ENCODE measurements at places on chromosomes 5 and 9.

DNA sequence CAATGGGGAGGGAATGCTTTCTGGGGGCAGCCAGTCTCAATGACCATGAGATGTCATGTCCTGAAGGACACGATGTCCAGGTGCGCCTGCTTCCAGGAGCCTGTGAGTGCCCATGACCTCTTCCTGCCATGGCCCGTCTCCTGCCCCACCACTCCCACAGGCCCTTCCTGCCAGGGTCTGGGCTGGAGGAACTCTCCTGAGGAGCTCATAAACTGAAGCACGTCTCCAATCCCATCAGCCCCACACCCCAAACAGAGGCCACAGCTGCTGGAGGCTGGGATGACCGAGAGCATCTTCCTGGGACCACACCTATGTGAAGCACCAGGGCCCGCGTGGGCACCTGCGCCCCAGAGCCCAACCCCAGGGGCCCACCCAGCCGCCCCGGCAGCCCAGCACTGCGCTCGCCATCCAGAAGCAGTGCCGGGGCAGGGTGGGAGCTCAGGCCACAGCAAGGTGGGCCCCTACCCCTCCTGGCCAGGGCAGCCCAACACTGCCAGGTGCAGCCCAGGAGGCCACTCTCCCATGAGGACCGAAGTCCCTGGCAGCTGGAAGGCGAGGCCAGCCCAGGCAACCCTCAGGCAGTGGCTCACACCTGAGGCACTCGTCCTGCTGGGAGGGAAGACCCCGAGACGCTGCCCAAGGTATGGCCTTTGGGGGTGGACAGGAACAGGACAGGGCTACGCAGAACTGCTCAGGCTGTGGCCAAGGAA, 53.9 kb upstream of the UBAC1 start:
- no peak for DNase-seq

DNA sequence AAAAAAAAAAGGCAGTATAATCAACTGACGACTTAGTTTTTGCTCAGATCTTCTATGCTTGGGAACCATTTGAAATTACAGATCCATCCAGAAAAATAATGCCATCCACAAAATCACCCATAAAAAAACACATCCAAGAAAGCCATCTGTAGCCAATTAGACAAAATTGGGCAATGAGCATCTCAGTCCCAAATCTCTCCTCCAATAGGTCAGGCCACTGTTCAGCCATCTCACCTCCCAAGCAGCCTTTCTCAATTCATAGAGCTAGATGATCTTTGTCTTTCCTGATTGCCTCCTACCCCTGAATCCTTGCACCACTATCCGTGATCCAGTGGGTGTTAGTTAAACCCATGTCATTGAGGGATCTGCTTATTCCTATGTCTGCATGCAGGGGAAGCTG, 139.6 kb downstream of the SCAMP1 start:
- DNase-seq: no peak

- DNase-seq: no peak
Observed at GRCh38 chr5:159933531-159934485, 17.5 kb downstream of the ADRA1B start.

DNA sequence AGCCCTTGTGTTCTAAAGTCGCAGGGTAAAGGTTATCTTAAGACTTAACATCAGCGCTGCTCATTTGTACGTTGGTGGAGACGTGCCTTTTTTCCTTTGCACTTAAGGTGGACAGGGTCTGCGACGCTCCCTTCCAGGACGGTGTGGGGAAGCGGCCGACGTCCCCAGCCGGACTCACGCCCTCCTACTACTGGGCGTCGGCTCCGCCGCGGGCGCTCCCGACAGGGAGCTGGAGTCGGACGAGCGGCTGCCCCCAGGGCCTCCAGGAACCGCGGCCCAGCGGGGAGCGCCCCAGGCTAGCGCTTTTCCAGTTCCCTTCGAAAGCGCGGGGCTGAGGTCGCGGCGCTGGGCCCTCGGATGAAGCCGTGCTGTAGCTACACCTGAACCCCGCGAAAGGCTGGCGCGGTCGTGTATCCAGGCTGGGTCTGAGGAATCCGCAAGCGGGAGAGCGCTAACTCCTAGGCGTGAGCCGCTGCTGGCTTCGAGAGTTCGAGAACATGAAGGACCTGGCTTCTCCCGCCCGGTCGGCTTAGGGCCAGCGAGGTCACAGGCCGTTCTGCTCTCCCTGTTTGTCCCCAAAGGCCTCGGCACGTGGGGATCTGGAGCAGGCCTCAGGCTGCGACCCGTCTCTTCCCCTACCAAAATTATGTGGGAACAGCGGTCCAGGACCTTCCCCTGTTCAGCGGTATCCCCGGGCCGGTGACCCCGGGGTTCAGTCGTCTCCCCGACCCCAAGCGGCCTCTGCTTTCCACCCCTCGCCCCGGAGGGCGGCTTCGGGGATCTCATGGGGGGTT, 3.8 kb upstream of the DMRT3 start:
- no peak for DNase-seq

GRCh38 chr5:378301-378891, 56.9 kb downstream of the AHRR start:
- DNase-seq: peak; percentile 49

GRCh38 chr5:95424526-95424925, 33.4 kb downstream of the FAM81B start:
- no peak for DNase-seq

DNA sequence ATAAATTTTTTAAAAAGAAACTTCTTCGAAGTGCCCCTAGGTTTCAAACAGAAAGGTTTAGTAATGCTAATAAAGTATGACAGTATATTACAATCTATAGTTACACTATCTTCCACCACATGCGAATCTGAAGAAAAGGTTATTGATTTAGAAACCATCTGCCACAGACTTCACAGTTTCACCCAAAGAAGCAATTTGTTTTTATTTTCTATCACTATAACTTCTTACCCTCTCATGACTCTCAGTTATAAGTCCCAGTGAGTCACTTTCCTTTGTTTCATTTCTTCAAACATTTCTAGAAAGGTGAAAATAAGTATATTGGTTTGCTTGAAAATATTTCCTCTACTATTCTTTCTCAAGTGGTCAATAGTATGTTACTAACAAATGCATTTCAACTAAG, 93.6 kb downstream of the MCTP1 start:
- DNase-seq: no peak

GRCh38 chr5:81835814-81836367, 85.0 kb upstream of the SSBP2 start:
- no peak for DNase-seq

DNA sequence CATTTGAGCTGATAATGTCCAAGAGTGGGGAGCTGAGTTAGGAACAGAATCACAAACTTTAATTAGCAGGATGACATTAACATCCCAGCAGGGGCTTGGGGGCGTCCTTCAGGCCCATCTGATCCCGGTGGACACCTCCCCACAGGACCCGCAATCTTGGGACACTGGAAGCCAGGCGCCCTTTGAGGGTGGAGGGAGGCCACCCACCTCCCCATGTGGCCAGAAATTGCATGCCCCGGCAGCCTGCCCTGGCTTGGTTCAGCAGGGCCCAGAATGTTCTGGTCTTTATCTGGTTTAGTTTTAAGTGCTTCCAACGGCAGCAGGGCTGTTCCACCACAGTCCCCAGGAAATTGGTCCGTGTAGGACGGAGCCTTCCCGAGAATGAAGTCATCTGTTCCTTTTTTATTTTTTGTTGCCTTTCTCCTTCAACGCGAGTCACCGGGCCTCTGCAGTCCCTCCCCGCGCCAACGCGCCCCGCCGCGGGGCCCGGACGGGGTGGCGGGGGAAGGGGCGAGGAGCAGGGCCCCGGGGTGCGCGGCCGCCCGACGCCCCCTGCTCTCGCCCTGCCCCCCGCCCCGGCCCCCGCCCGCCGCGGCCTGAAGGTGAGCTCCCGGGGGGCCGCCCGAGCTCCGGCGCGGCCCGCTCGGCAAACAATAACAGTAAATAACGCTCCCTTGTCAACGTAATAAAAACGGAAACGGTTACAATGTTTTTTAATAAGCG, 207.9 kb downstream of the C9orf50 start:
- peak; percentile 94 for DNase-seq

DNA sequence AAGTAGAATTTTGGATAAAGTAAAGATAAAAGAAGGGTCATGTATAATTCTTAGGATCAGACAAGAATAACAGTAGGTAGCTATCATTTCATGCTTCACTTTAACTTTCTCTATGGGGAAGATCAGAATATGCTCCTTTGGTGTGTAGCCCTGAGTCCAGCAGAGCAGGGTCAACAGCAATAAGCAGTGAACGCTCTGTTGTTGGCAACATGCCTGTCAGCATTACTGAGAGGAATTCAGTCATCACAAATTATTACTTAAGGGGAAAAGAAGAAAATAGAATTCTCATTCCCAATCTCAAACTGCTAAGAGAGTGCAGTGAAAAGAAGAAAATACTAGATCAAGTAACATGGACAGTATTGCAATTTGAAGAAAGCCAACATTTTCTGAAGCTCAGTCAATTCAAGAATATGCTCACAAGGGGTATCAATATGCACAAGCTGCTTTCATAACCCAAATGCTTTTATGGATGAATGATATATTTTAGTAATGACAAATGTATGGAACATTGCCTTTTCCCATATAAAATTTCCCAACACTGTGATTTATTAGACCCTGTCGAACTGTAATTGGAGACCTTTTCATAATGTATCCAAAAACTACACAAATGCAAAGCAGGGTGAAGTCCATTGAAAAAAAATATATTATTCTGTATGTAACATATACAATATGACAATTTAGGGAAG, 1359.4 kb downstream of the EFNA5 start:
- no peak for DNase-seq

GRCh38 chr5:74042559-74042958, 416.6 kb downstream of the ARHGEF28 start:
- no peak for DNase-seq

DNA sequence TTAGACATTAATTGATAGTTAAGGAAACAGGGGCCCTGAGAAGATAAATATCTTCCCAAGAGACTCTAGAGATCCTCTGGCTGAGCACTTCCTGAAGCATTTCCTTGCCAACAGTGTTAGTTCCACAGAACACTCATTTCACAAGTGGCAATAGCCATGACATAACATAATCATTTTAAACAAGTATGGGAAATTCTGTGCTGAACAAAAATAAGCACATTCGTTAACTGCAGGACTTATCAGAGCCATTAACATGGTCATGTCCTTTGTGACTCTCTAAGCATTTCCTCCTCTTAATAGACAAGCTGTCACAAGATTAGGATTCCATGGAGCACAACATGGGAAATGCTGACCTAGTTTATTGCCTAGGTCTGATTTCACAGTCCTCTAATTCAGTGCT, 184.9 kb downstream of the SNX18 start:
- no peak for DNase-seq

DNA sequence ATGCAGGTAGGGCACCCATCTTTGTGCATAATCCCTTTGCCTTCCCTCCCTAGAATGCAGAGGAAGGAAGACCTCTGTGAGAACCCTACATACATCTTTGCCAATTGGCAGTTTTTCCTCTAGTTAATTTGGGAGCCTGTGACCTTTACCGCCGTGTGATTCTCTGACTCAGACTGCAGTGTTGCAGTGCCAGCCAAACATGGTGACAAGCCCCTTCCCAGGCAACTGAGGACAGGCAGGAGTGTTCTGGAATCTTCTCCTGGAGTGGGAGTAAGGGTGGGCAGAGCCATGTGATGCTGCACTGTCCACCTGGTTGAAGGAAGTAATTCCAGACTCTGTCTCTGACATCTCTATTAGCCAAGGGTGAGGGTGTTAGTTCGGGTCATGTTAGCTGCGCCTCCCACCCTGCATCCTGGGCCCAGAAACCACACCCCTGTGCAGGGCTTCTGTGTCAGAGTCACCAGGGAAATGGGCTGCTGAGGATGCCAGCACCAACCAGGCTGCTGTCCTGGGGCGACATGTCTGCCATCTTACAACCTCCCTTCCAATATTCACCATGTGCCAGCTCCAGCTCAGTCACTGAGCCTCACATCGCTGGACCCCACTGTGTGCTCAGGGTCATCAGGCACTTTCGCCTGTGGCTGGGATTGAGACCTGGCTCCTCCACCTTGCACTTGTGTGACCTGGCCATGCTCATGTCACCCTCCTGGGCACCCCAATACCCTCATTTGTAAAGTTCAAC, 21.8 kb downstream of the KCNIP1 start:
- DNase-seq: no peak

DNA sequence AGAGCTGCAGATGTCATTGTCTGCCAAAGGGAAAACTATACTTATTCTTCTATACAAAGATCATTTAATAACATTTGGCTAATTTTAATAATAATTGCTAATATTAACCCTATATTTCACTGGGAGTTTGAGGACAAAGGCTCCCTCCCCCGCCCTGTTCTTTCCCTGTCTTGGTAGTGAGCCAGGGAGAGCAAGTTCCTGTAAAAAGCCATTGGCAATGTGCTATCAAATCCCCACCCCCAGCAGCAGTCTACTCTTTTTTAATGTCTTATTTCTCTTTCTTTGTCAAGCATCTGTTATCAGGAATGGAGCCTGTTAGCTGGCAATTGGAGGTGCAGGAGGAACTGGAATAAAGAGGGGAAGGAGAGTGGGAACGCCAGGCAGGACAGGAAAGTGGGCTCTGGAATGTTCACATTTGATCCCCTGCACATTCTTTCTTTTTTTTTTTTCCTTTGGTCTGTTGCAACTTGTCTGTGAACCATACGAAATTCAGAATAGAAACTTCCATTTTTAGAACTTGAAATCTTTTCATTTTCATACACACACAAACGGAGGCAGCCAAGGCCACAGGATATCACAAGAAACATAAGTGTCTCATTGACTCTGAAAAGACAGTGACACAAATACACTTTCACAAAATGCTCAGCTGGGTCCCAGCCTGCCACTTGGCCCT, 664.8 kb upstream of the ZNF608 start:
- no peak for DNase-seq

DNA sequence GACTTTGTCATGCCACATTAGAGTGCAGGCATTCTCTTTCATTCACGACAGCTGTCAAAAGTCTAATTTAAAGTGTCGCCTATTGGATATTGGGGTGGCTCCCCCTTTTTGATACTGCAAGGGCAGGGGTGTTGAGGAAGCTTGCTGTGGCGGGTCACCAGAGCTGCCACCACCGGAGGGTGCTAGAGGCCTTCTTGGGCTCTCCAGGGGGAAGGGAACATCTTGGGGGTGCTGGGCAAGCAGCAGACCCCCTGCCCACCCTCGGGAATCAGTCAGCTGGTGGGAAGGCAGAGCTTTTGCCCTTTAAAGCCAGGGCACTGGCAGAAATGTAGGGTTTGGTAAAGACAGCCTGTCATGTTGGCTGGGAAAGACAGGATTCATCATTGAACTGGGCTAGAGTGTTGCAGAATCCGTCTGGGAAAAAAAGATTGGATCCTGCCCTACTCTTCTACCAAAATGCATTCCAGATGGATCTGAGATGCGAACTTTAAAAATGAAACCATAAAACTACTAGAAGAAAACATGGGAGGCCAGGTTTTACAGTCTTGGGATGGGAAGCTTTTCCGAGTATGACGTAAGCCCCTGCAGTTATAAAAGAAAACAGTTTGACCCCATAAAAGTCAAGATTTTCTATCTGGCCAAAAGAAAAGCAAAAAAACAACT, 22.3 kb downstream of the COL5A1 start:
- DNase-seq: no peak

- DNase-seq: no peak
Observed at GRCh38 chr9:130746434-130747212, 53.0 kb downstream of the EXOSC2 start.

DNA sequence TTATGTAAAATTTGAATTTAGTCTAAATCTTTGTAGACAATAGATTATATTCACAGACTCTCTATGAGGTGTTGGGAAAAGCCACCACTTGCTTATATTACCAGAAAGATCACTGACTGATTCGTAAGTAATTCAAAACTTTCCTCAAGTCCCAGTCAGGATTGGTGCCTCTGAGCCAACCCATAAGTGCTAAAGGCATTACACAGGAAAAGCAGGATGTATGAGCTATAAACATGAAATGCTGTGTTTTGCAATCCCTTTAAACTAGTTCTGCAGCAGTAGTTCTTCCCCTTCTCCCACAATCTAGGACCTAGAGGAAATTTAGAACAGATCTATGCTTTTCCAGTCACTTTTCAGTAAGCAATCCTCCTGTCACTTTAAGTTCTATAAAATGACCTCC, 48.0 kb downstream of the SHLD3 start:
- no peak for DNase-seq
